Right ventricle myocardium inferior (tissue), 1 donor: ENCODE measurements at places on chromosomes 3 and 15.

GRCh38 chr3:184314363-184314699 is at the start of gene EIF4G1:
TSS of gene EIF4G1 (plus strand) at chr3:184314606. CDS start at chr3:184315797, 1,191 bp downstream.
- peak; percentile 98 for DNase-seq

GRCh38 chr3:142180761-142181362 is 31.5 kb upstream of the TFDP2 start:
- DNase-seq, result no peak

- DNase-seq, result no peak
Observed at GRCh38 chr15:25797511-25797935, 65.6 kb downstream of the ATP10A start.

- DNase-seq, result no peak
Observed at GRCh38 chr3:88589138-88589537, 439.4 kb downstream of the C3orf38 start.

DNA sequence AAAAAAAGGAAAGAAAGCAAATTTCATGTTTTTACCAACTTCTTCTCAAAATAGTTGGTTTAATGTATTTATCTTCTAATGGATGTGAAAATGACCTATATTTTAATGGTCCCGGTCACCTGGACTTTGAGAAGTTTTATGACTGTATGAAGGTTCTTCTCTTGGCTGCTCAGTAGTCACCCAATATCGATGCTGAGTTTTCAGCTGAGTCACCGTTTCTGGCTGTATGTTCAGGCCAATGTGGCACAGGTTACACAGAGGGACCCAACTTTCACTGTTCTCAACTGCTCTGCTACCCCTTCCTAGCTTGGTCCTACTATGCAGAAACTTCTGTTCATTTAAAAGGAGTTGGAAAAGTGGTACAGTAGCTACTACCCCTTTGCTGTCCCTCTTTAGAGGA is 25.8 kb downstream of the VGLL3 start:
- DNase-seq, result no peak

GRCh38 chr3:63390710-63391230 is 112.7 kb downstream of the SYNPR start:
- DNase-seq, result no peak

DNA sequence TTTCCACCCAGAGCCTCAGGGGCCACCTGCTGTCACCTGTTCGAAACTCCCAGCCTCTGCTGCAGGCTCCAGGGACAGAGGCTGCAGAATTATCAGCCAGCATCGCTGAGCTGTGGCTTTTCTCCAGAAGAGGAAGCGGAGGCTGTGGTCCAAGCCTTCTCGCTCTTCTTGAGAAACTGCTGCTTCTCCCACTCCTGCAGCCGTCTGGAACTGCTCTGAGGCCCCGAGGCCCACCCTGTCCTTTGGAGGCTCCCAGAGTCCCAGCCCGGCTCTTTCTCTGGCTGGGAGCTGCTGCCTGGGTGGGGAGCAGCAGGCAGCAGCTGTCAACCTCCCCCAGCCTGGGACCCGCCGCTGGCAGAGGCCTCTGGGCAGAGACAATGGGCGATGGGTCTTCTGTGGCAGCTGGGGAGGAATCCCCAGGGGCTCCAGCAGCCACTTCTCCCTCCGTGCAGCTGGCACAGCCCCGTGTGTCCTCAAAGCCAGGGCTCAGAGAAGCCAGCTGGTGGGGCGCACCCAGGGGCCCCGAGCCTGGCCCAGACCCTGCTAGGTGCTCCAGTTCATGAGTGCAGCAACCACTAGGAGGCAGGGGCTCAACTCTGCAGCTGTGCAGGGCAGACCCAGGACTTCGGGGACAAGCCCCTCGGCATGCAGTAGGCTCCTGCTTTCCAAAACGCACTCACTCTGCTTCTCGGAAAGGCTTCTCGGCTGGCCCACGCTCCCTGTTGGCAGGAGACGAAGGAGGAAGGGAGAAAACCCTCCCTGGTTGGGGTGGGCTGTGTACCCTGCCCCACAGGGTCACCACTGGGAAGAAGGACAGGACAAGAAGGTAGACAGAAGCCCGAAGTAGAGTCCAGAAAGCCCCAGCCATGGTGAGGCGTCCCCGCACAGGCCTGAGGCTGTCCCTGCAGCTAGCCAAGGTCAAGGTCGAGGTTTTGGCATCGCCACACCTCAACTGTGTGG is 49.9 kb upstream of the FURIN start:
- no peak for DNase-seq

DNA sequence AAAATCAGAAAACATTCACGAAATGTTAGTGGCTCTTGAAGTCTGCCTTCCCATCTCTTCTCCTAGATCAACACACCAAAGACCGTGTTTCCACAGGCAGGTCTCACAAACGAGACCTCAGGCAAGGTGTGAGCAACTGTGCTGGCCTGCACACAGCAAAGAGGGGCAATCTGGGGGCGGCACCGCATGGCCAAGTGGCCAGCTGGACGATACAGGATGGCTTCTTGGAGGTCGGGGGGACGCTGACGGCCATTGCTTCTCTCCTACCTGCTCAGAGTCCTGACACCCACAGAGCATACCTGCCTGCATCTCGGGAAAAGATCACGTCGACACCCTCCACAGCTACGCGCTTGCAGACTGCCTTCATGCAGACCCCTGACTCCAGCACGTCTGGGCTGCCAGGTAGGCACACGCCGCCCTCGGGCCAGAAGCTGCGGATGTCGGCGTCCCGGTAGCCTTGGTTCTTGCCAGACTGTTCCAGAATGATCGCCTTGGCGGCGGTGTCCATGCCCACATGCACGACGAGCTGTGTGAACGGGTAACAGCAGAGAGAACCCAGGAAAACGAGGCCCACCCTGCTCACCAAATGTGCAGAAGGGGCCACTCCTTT is 38.4 kb downstream of the PGPEP1L start:
- no peak for DNase-seq

GRCh38 chr3:196463478-196463756 is 31.2 kb upstream of the UBXN7 start:
- DNase-seq, result no peak

GRCh38 chr3:55543181-55543614 is 56.1 kb upstream of the WNT5A start:
- no peak for DNase-seq

- DNase-seq, result no peak
Observed at GRCh38 chr3:102511168-102511567, 76.4 kb downstream of the ZPLD1 start.

DNA sequence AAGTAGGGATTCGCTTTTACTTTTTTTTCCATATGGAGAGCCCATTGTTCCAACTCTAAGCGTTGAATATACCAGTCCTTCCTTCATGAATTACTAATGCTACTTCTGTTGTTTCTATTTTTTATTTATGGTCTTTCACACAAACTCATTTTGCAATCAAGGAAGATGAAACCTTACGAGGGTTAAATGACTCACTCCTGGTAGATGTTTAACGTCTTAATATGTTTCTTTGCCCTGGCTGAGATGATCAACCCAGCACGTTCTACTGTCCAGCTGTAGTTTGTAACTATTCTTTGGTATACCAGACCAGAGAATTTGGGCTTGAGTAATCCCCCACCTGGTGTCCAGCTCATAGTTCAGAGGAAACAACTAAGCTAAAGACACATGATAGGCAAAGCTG is 23.1 kb downstream of the CDCP1 start:
- DNase-seq, result no peak

DNA sequence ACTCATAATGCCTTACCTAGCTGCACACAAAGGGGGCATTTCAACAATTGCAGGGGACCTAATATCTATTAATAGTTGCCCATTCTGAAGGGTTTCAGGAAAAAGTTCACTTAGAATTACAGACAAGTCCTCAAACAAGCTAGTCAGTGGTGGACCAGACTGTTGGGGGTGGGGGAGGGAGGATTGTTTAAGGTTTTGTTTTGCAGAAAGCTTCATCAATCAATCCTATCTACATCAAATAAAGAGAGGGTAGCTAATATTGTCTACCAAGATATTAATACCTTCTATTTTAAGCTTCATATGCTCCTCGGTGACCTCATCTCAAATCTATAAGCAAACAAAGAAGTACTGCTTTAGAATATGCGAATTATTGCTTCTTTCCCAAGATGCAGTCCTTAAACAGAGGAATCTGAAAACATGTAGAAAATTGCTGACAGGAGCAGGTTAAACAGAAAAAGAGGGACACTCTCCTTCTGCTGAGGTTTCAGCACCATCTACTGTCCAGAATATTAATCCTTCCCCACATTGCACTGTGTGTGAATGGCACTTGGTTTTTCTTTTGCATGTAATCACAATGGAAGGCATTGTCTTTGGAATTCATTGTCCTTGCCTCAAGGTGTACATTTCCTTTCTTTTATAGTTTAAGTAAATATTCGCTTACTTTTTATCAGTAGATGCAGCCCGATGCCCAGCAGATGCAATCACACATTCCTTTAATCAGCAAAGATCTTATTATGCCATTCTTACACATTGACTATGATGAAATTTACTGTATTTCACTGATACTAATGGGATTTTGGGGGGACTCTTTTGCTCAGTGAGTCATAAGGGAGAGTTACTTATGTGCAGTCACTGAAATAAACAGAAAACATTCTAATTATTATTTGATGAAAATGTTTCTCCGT is 94.7 kb downstream of the IL5RA start:
- DNase-seq, result no peak

GRCh38 chr3:110139048-110139447 is 801.7 kb upstream of the DPPA4 start:
- no peak for DNase-seq

DNA sequence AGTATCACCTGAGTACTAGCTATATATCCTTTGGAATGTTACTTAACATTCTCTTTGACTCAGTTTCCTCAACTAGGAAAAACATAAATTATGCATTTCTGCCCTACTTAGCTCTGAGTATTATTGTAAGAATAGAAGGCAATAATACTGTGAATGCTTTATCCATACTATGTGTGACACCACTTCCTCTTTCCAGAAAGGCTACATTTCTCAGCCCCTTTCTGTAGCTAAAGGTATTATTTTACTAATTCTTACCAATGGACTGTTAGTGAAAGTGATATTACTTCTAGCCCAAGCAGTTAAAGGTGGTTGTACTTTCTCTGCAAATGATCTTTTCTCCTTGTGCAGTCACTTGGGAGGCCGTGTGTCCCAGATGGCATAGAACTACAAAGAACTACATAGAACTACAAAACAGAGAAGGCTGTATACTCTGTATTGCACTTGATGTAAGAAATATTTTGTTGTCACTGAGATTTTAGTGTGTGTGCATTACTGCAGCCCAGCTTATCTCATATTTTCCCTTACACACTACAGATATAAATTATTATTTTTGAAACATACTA is 35.1 kb downstream of the MYH15 start:
- no peak for DNase-seq

- DNase-seq, result peak; percentile 88
Observed at GRCh38 chr15:31338879-31339557, 12.4 kb downstream of the KLF13 start.

DNA sequence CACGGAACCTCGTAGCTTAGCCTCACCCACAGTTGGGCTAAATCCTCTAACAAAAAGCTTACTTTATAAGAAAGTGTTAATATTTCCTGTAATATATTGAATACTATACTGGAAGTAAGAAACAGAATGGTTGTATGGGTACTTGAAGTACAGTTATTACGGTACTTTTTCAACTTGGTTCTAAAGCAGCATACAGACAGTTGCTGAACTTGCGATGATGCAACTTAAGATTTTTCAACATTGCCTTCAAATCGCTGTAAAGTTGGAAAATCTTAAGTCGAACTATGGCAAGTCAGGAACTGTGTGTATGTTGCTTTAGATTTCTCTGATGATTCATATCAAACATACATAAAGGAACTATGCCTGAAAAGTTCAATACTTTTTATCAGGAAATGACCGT is 204.4 kb upstream of the C2CD4B start:
- no peak for DNase-seq

DNA sequence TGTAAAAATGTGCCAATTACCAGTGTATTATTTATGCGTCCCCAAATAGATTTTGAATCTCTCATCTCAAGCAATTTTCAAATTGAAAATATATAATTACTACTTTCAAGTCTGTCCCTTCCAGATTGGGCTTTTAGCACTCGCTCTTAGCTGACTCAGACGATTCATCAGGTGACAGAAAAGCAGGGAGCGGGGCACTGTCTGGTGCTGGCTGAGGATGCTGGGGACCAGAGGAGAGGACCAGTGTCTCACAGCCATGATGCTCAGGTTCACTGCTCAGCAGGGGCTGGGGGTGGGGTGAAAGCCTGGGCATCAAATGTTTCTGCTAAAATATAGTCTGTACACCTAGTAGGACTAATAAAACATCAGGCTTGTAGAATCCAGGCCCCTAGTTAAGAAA is 199.9 kb downstream of the GABRG3 start:
- no peak for DNase-seq

- DNase-seq, result no peak
Observed at GRCh38 chr15:43390723-43391122, 19.8 kb downstream of the TUBGCP4 start.

DNA sequence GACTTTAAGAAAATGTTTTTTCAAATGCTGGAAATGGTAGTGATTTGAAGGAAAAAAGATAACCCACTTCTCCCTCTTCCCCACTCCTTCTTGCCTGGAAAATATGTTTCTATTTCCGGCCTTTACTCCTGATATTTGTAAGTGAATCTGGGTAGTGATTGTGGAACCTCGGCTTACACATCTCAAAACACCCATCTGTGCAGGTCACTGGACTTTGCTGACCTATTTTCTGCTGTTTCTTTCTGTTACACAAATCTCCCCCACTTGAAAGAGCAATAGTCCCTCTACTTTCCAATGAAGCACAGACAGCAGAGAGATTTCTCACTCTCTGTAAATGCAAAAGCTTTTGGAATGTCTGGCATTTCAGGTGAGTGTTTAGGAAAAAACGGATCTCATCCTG is 76.9 kb upstream of the ICE2 start:
- no peak for DNase-seq

GRCh38 chr15:29792426-29793159 is 29.7 kb downstream of the TJP1 start:
- DNase-seq, result no peak

- no peak for DNase-seq
Observed at GRCh38 chr15:36617529-36618196, 38.2 kb downstream of the CDIN1 start.

GRCh38 chr15:68272721-68273271 is 4.7 kb upstream of the FEM1B start:
- DNase-seq, result no peak

GRCh38 chr3:62571916-62572315 is 198.6 kb upstream of the FEZF2 start:
- DNase-seq, result no peak

- no peak for DNase-seq
Observed at GRCh38 chr15:56953790-56954189, 35.3 kb downstream of the TCF12 start.

DNA sequence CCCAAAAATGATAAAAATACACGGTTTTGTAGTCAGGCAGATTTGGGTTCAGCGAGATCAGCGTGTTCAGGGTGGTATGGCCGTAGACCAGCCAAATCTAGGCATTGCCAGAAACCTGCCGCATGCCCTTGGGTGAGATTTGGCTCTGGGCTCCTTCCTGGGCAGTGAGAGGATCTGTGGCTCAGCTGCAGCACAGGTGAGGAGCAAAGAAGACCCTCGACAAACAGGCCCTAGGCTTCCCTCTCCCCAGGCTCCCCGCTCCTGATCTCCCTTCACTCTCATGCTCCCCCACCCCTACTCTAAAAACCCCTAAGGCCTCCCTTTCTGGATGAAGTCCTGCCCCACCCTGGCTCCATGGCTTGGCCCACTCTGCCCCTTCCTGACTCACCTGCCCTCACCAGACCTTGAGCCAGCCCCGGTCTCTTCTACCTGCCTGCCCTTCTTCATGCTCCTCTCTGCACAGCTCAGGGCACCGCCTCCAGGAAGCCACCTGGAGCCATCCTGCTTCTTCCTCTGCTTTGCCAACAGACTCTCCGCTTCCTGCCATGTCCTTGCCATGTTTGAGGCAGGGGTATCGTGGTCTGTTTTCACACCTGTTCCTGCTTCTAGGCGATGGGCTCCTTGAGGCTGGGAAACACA is 88.1 kb downstream of the CORO2B start:
- no peak for DNase-seq
